EL (cell line): ENCODE measurements at places on chromosomes 3 and 15.

DNA sequence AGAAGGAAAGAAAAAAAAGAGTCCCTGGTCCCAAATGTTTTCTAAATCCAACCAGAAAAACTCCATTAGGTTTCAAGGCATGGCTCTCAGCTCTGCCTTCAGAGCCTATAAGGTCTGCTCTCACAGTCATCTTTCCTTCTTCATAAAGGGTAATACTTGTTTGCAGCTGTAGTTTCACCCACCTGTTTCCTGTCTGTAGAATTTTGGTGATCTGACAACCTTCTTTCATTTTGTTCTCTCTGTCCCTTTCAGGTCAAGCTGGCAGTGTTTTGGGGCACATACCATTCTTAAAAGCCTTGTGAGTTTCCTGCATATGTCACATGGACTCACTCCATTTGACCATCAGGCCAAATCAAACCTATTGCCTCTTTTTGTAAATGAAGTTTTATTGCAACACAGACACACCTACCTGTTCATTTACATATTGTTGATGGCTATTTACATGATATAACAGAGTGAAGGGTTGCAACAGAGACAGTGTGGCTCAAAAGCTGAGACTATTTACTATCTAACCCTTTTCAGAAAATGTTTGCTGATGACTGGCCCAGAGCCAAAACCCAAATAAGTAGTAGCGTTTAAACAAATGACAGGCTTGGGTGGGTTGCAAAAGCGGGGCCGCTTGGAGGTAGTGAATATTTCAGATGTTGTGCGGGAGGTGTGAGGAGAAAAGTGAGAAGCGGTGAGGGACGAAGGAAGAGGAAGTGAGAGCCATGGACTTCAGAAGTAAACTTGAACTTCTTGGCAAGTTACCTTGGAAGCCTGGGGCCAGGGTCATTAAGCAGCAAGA lies 292.7 kb upstream of the PROK2 start:
- DNase-seq: no peak

- DNase-seq: no peak
Measured at GRCh38 chr3:74663178-74663577, 48.7 kb upstream of the CNTN3 start.

- no peak for DNase-seq
Measured at GRCh38 chr3:15102256-15102655, 3.3 kb upstream of the RBSN start.

DNA sequence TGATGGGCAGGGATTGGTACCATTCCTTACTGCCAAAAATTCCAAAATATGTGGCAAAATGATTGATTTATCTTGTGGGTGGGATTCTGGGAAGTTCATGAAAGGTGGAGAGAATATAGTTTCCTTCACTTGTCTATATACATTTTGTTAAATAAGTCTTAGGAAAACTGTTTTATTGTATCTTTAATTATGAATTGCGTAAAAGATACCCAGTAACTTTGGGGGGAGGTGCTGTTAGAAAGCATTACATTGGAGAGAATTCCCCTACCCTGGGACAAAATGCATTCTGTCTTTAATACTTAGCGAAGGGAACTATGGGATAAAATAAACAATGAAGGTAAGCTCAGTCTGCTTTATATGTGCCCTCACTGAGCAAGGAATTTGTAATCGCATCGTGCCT lies 4.6 kb downstream of the SETD5 start:
- DNase-seq: no peak

GRCh38 chr3:100002599-100003350 lies 111.5 kb downstream of the FILIP1L start:
- peak; percentile 94 for DNase-seq

DNA sequence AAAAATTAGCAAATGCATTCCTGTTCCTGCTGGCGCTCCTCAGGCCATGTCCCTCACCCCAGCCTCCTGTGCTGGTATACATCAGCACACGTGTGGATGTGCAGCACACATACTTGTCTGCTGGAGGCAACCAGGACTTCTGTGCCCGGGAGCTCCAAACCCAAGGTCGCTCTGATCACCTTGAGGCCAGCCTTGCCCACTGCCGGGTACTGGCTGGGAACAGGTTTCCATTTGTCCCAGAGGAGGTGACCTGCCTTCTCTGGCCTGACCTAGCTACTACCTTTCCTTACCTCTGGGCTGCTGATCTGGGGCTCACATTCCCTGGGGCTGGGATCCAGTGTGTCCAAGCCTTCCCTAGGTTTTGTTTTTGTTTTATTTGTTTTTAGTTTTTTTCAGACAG lies 12.1 kb downstream of the PRKCD start:
- DNase-seq: no peak

DNA sequence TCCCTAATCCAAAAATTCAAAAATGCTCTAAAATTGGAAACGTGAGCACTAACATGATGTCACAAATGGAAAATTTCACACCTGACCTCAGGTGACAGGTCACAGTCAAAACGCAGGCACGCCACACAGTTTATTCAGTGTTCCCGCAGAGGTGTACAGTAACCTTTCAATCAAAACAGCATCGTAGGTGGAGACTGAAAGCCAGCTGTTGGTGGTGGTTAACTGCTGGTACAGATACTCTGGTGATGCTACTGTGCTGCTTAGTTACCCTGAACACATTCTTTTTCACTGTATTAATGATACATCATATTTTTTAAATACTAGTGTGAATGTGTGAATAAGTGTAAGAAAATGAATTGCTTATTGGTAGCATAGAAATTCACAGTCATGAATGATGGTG lies 23.8 kb downstream of the RAB11A start:
- no peak for DNase-seq

- DNase-seq: no peak
Measured at GRCh38 chr3:118536764-118537163, 497.9 kb downstream of the IGSF11 start.

- peak; percentile 57 for DNase-seq
Measured at GRCh38 chr3:122101646-122102045, 46.5 kb downstream of the CD86 start.

GRCh38 chr3:141387516-141387915 lies 19.2 kb downstream of the ZBTB38 start:
- no peak for DNase-seq

GRCh38 chr15:92429378-92430068 lies 35.8 kb downstream of the ST8SIA2 start:
- DNase-seq: peak; percentile 47

- no peak for DNase-seq
Measured at GRCh38 chr3:121595765-121596406, 2.7 kb downstream of the FBXO40 start.

DNA sequence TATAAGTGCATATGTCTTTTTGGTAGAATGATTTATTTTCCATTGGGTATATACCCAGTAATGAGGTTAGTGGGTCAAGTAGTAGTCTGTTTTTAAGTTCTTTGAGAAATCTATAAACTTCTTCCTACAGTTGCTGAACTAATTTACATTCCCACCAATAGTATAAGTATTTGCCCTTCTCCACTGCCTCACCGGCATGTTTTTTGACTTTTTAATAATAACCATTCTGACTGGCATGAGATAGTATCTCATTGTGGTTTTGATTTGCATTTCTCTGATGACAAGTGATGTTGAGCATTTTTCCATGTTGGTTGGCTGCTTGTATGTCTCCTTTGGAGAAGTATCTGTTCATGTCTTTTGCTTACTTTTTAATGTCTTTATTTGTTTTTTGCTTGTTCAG lies 94.1 kb upstream of the TP63 start:
- no peak for DNase-seq

DNA sequence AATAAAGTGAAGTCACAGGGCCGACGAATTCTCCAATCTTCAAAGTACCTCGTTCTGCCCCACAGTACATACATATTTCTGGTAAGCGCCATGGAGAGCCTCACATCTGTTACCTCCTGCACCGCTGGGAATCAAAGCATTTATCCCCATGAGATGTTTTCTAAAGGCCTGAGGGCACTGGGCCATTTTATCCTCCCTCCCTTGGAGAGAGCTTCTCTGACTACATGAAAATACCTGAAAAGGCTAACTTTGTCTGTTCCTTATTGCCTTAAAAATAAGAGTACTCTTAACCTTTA lies 148.1 kb downstream of the RORA start:
- no peak for DNase-seq

DNA sequence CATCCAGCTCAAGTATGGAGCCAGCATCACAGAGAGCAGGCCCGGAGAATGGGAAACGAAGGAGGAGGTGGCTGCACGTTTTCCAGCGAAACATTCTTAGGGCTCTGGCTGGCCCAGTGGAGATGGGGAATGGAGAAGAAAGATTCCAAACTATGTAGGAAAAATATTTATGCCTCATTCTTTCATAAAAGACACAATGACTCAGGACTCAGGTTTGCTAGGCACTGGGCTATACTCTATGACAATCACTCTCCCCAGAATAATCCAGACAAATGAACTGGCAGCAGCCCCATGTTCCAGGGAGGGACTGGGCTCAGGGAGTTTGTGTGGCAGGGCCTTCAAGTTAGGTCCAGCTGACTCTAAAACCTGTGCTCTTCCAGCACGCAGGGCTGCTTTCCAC lies 110.8 kb upstream of the RAD18 start:
- DNase-seq: peak; percentile 47

- DNase-seq: no peak
Measured at GRCh38 chr15:87368511-87368910, 888.0 kb downstream of the NTRK3 start.

GRCh38 chr3:124249038-124249437 lies 257.1 kb upstream of the ROPN1 start:
- DNase-seq: no peak

GRCh38 chr3:69505770-69506407 lies 120.0 kb upstream of the FRMD4B start:
- DNase-seq: no peak

DNA sequence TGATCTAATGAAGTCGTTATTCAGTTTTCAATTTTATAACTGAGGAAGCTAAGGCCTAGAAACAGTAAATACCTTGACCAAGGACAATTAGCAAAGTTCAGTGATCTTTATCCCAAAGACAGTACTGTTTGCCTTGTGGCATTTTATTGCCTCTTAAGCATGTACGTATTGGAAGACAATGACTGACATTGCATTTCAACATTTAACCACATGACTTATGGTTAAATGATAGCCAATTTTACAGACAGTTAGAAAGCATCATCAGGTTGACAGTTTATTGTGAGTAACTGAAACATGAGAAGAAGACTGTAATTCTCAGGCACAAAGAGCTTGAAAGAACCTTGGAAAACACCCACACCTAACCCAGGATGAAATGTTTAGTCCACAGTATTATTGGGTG lies 390.8 kb upstream of the ZNF385D start:
- no peak for DNase-seq

- peak; percentile 29 for DNase-seq
Measured at GRCh38 chr15:62439543-62440016, 274.5 kb upstream of the C2CD4B start.

GRCh38 chr3:6860954-6861624 lies at the start of gene GRM7:
Gene GRM7, plus strand, starts transcription at chr3:6861115.
- no peak for DNase-seq

DNA sequence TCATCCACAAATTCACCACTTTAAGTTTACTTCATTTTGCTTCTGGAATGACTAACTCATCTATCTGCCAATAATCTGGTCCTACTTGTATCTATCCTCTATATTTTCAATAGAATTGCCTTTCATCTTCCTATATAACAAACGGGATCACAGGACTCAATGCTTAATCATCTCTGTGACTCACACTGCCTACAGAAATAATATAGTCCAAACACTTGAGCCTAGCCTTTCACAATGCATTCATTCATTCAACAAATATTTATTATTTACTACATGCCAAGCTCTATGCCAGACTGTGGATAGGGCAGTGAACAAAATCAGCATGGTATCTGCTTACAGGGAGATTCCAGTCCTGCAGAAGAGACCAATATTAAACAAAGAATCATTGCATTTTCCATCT lies 16.6 kb upstream of the AGTR1 start:
- DNase-seq: peak; percentile 62
